ENCODE measurements at places on chromosomes 13 and 19.
A peak's percentile ranks its signal among the peaks of the same experiment; 100 is the strongest.

DNA sequence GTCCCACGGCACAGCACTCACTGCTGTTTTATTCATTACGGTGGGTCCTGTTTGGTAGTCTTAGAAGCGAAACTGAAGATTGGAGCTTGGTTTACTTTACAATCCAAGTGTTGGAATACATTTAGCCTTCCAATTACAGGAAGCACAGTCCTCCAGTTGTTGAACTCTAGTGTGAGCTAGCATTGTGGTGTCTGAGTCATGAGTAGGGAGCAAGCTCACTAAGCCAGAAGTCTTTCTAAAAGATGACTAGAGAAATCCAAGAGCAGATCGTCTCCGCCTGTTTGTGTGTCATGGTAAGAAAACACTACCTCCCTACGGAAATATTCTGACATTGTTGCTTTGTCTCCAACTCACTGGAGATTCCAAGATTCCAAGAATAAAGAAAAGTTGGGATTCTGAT, 10.1 kb upstream of the SHISA2 start:
- no peak for DNase-seq

- no peak for DNase-seq
Observed at GRCh38 chr19:5395556-5395955, 54.9 kb upstream of the PTPRS start.

GRCh38 chr19:18648973-18649315, 12.1 kb downstream of the KLHL26 start:
- no peak for DNase-seq

DNA sequence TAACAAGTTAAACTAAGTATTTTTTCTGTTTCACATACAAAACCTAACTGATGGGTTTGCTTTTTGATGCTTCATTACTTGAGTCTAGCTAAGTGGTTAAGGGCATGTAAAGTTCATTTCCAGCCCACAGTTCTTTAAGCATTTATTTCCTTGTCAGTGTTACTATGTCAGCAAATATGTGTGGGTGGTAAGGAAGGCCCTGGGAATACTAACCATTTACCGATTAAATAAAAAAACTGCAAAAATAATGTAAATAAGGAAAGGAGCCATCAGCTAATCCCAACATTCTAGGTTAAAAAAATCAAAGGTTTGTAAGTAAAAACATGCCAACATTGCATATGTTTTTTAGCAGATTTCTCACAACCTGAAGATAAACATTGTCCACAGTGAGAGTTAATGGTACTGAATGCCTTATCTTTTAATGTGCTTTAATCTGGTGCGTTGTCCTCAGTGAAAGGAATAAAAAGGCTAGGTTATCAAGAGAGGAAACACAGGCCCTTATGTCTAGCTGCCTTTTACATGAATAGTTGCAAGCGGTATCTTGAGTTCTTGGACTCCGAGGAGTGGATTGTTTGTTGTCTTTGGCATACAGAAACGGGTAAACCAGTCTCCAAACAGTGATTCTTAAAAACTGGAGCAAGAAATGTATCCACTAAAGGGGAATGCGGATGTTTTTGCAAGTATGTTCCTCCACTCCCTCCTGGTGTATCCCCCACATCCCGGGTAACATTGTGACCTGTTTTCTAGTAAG, 949.6 kb upstream of the SLC10A2 start:
- DNase-seq, result no peak

GRCh38 chr19:42480335-42481095, 37.8 kb upstream of the CXCL17 start:
- no peak for DNase-seq

DNA sequence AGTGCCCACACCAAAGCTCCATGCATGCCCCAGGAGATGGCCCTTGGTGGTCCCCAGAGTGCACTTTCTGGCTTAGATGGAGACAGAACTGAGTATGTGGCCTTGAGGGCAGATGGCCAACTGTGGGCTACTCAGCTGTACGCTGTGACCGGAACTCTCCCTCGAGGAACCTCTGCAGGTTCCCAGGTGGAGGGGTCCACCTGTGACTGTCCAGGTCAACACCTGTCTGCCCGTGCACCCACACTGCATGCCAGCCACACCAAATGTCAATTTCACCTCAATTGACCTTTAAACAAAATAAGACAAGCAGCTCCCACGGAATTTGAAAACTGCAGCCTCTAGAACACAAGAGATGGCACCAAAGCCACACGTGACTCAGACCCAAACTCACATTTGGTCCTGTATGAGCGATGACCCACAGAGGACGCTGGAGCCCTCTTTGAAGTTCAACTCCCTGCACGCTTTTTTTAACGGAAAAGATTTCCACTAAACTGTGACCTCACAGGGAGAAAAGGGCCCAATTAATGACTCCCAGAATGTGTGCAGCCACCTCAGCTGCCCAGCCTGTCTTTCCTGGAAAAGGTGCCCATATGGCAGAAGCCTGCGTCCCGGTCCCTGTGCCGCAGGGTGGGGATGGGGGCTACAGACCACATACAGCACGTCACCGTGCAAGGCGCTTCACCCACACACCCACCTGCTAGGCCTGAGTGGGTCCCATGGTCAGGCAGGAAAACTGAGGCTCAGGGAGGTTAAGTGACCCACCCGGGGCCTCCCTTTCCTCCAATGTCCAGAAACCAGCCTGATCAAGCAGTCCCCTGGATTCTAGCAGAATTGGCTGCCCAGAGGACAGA, 47.7 kb downstream of the KLF2 start:
- no peak for DNase-seq

DNA sequence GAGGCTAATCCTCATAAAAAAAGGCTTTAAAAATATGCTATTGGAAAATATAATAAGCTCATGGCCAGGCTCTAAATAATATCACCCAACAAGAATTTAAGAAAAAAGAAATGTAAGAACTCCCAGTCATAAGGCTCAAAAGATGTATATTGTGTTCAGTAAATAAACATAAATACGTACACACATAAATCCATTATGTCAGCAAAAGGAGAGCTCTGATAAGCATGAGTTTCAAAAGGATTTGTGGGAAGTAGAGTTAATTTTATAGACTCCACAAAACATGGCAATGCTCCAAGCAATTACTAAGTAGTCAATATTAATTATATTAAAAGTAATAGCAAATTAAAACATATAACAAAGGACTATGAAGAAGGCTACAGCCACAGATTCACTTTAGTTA, 37.3 kb upstream of the TRPC4 start:
- DNase-seq, result no peak

GRCh38 chr13:64471916-64472315, 2758.2 kb downstream of the PCDH9 start:
- DNase-seq, result no peak

- DNase-seq, result no peak
Observed at GRCh38 chr13:100403675-100404074, 184.9 kb downstream of the GGACT start.

DNA sequence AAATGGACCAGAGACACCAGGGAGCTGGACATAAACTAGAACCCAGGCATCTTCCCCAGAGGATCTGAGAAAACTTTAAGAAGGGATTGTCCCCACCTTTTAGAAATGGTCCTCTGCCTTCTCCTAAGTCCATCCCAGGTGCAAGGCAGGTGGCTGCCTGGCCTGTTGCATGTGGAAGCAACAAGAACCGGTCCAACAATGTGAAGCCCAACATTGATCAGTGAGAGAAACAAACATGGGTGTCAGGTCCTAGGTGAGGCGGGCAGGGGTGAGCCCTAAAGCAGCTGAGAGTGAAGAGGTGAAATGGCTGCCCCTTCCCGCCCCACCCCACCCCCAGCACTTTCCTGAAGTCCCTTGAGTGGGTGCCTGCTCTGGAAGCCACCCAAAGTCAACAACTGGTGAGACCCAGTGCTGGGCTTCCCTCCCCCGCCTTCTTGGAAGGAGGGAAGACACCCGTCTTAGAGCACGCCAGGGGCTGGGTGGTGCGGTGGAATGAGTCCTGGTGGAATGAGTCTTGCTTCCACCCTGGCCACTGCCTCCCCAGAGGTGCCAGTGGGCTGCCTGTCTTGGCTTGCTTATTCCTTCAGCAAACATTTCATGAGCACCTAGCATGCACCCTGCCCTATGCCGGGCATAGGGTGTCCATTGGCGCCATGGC, 1.7 kb downstream of the AP1M1 start:
- DNase-seq, result no peak

GRCh38 chr13:114104655-114105520, 27.5 kb downstream of the RASA3 start:
- DNase-seq, result peak; percentile 16

- DNase-seq, result no peak
Observed at GRCh38 chr19:35363001-35363590, 4.8 kb downstream of the FFAR3 start.

- no peak for DNase-seq
Observed at GRCh38 chr13:91546900-91547299, 148.5 kb downstream of the GPC5 start.

GRCh38 chr13:74246487-74246886, 112.3 kb upstream of the KLF12 start:
- DNase-seq, result peak; percentile 84

DNA sequence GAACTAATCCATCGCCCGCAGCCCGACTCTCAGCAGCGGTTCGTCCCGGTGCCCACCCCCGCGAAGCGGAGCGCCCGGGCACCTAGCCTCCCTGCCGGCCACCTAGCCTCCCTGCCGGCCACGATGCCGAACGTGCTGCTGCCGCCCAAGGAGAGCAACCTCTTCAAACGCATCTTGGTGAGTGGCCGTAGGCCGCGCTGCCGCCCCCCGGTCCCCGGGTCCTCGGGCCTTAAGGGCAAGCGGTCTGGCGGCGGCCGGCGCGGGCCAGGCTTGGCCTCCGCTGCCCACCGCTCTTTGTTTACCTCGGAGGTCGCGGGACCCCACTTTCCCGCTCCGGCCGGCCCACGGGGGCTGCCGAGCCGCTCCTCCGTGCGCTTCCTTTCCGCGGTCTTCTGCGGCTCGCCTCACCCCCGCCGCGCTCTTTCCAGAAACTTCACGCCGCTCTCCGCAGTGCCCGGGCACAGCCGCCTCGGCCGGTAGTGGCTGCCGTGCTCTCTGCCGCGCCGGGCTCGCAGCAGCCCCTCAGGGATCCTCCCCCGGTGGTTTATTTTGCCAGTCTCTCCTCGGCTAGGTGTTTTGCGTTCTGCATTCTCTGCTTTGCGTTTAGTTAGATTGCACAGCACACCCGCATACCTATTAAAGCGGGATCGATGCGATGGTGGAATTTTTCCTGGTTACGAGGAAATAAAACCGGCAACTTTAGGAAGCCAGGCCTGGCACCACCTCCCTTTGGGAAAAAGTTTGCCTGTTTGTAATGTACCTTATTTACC, 524 bp downstream of the NAA16 start:
- peak; percentile 58 for DNase-seq

DNA sequence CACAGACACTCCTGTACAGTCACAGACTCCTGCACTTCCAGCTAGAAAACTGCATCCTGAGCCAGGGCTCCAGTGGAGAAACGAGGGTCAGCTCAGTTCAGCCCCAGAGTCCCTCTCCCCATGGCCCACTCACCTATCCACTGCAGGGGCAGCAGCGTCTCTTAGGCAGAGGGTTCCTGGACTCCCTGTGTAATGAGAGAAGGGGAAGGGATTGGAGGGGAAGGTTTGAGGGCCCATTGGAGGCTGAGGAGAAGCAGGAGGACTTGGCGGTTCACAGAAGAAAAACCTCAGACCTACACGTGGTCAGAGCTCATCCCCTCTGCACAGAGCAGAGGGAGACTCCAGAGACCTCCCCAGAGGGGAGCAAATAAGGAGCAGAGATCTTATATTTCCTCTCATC, 9.2 kb upstream of the CEACAM18 start:
- DNase-seq, result no peak

DNA sequence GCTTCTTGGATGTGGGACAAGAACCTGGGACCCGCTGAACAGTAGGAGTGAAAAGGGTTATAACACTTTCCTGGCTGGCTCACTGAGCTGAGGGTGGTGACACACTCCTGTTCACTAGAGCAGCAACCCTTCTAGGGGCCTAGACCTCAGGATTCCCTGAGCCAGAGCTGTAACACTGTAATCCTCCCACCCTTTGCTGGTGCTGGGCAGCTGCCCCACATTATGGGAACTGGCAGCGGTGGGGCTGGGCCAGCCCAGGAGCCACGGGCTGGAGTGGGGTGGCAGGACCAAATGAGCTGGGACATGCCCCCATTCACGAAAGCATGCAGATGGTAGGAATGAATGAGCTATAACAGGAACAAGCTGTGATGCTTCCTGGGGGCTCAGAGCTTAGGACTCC, 110.6 kb downstream of the B3GLCT start:
- DNase-seq, result no peak

- no peak for DNase-seq
Observed at GRCh38 chr19:4390567-4391305, 9.6 kb downstream of the SH3GL1 start.

DNA sequence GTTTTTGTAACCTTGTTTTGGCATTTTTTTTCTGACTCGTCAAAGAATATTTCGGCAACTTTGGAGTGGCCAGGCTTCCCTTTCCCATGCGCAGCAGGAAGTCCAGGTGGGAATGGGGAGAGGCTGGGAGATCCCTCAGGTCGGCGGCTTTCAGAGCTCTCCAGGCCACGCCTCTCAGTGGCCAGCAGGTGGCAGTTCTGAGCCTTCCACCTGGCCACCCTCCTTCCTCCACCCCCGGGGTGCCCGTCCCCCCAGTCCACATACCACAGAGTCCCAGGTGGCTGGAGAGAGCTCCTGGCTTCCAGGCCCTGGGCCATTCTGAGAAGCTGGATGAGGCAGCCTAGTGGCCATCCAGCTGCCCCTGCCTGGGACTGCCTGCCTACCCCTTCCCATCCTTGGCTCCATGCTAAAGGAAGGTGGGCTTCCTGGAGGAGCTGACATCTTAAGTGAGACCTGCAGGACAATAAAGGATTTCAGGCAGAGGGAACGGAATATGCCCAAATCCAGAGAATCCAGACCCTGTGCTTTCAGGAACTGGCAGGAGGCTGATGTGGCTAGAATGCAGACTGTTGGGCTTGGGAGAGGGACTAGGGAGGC, 46.3 kb downstream of the CCNE1 start:
- no peak for DNase-seq

DNA sequence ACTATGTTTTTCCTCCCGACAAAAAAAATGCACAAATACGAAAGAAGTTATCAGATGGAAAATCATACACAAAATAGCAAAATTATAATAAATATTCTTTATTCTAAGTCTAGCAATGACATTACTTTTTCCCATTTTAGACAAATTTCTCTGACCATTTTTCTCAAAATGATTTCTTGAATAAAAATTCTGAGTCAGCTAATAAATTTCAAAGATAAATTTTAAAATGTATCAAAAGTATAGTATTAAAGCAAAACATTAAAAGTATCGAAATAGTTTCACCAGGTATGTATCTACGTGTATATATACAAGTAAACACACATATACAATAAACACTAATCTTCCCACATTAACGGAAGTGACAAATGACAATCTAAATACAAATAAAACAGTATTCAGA, 8.9 kb downstream of the ZC3H13 start:
- DNase-seq, result no peak

DNA sequence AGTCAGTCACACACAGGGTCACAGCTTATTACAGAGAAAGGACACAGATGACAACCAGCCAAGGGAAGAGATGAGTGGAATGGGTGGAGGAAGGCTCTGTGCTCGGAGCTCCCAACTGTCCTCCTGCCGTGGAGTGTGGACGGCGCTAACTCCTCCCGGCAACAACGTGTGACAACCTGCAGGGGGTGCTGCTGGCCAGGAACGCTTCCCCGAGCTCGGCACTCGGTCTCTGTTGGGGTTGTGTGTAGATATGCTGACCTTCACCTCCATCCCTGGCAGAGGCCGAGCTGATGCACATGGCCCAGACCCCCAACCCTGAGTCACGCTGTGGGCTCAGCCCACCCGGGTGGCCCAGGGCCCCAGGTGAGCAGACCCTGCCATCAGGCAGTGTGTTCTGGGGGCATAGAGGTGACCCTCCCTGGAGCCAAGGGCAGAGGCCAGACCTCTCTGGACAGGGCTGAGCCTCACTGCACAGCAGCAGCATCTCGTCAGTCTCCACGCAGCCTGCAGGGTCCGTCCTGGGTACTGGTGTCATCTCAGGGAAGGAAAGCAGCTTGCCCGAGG, 14.1 kb downstream of the ZNF444 start:
- DNase-seq, result no peak

- peak; percentile 79 for DNase-seq
Observed at GRCh38 chr19:45632468-45633196, 6.6 kb downstream of the EML2 start.

All from right hindlimb (tissue), 1 donor.